Kidney (tissue), 22 donors: ENCODE measurements at places on chromosomes 11 and 22. TPM values are rescaled to one million over a fixed set of nuclear protein-coding genes. Genes with fewer than 3 reads are reported as not detected.

Gene NTM
- total RNA-seq: 10.3 TPM

Gene ANKRD49
- total RNA-seq: 17.1 TPM

Gene NLRP6
- total RNA-seq: 1.6 TPM

Gene B4GALNT4
- 1.4 TPM for total RNA-seq

Gene SEC14L6
- 13.9 TPM for total RNA-seq

Gene NPAS4
- total RNA-seq: 0.19 TPM

Gene RAB38
- 5.2 TPM for total RNA-seq

Gene SLC22A24
- total RNA-seq: 0.91 TPM

Gene KDM4E
- not detected for total RNA-seq

Gene TRPC6
- total RNA-seq: 1.4 TPM

Gene HPX
- total RNA-seq: 1.3 TPM

Gene OR52E8
- 0.25 TPM for total RNA-seq

Gene FAM89B
- 36.7 TPM for total RNA-seq

Gene C11orf42
- not detected for total RNA-seq

Gene ARHGEF17
- 68.2 TPM for total RNA-seq

Gene CDC42BPG
- total RNA-seq: 20.7 TPM

Gene UPK3A
- not detected for total RNA-seq

Gene TEX54
- not detected for total RNA-seq

Gene C11orf91
- total RNA-seq: not detected

Gene APOL6
- 30.2 TPM for total RNA-seq

Gene UBQLNL
- 0.69 TPM for total RNA-seq

Gene OR51B2
- not detected for total RNA-seq

Gene ISX
- not detected for total RNA-seq

Gene GLB1L3
- 0.06 TPM for total RNA-seq

Gene TECTA
- total RNA-seq: 1.2 TPM

Gene ZNF70
- 6.6 TPM for total RNA-seq
